ENCODE measurements at places on chromosomes 16 and 17.

DNA sequence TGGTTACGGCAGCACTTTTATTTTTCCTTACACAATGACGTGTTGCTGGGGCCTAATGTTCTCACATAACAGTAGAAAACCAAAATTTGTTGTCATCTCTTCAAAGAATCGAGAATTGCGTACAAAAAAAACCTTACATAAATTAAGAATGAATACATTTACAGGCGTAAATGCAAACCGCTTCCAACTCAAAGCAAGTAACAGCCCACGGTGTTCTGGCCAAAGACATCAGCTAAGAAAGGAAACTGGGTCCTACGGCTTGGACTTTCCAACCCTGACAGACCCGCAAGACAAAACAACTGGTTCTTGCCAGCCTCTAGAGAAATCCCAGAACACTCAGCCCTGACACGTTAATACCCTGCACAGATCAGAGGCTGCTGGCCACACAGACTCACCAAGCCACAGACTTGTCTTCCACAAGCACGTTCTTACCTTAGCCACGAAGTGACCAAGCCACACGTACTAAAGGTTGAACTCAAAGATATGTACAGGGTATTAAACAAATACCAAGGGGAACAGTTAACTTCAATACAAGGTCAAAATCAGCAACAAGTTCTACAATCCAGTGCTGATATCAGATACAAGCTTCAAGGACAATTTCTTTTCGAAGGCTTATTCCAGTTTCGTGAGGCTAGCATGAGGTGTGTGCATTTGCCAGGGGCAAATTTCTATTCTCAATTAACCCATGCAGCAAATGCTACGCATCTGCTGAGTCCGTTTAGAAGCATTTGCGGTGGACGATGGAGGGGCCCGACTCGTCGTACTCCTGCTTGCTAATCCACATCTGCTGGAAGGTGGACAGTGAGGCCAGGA is 2.4 kb downstream of the ACTG1 start:
- DNase-seq, result no peak

GRCh38 chr17:7418472-7419152 is 1.5 kb upstream of the SPEM1 start:
- no peak for DNase-seq

GRCh38 chr16:55373489-55373832 is 49.5 kb downstream of the IRX6 start:
- no peak for DNase-seq

- DNase-seq, result no peak
These were observed 445.7 kb downstream of the CDH8 start for GRCh38 chr16:61590577-61590976.

DNA sequence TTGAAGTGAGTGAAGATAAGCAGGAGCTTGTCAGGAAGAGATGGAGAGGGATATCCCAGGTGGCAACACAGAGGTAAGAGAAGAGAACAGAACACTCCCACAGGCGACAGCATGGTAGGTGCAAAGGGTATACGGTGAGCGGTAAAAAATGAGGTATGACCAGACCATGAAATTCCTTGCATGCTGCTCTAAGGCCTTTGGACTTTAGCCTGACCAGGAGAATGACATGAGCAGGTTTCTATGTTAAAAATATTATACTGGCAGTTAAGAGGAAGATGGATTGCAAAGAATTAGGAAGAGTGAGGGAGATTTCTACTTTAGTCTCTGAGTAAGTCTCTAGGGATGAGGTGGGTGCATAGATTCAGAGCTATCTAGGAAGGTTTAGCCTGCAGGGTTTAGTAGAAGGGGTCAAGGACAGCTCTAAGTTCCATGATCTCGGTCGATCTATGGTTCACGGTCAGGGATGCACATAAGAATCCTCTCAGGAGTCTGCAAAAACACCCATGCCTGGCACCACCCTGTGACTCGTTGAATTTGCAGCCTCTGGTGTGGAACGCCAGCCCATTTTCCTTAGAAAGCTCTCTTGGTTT is 65.7 kb downstream of the HLF start:
- no peak for DNase-seq

DNA sequence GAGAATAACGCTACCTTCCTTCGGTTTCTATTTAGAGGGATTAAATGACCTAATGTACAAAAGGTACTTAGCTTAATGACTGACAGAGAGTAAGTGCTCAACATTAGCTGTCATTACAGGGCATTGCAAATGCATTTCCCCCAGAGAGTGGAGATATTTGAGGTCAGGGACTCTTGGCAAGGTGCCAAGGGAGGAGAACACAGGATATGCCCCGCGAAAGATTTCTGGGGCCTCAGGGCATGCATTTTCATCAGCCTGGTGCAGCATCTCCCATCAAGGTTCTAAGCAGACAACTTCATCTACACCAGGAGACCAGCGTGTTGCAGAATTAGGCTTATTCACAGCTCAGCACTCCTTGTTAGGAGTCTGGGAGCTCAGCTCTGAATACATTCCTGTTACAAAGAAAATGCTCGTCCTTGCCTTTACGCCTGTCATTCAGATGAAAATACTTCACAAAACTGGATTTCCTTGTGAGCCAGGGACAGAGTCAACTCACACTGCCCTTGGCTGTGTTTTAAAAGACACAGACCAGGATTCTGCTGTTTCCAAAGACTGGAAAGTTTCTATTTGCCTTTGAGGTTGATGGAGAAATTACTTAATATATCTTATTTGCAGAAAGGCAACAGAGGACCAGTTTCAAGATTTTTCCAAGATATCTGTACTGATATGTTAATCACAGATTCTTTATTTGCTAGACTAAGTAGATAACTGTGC is 108.2 kb downstream of the VAT1L start:
- no peak for DNase-seq

- no peak for DNase-seq
These were observed 10.8 kb downstream of the PSMD7 start for GRCh38 chr16:74307383-74307782.

- DNase-seq, result no peak
These were observed 34.9 kb upstream of the GSG1L start for GRCh38 chr16:28098171-28098958.

DNA sequence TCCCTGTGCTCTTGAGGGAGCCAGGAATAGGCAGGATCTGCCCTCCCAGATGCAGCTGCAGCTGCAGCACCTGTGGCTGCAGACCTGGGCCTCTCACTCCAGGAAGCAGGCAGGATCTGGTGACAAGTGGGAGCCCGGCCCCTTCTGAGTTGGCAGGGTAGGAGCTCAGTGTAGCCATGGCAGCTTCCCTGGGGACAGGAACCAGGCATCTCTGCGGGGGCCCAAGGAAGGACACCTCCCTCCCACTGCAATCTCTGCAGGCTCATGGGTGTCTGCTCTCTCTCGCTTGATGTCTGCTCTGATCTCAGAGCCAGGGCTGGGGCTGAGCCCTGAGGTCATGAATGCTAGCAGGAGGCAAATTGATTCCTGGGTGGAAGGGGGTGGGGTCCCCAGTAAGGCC is 592.5 kb upstream of the CA10 start:
- DNase-seq, result no peak

- DNase-seq, result no peak
These were observed 392.4 kb upstream of the TNRC6C start for GRCh38 chr17:77566151-77566550.

Measured in CMK (cell line).